ENCODE measurements at places on chromosomes 7 and 10. TPM values are rescaled to one million over a fixed set of nuclear protein-coding genes. Genes with fewer than 3 reads are reported as not detected.

DNA sequence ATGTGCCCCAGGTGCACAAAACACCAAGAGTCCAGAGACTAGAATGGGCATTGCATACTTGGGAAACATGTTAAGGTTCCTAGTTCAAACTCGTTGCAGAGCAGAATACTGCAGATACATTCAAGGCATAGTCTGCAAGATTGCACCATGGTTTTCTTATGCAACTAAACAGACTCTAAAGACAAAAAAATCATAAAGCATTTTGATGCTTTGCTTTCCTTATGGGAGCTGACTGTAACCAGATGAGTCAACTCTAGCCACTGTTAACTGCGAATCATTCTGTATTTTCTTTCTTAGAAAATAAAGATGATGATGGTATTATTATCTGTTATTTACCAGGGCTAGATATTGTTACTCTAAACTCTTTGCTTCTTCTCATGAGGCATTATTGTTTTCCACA, 19.7 kb downstream of the TRUB1 start:
- H3K4me1 ChIP-seq: no peaks in the 10 kb centered on the region
- no peak for DNase-seq
- no peaks in the 10 kb centered on the region for H3K36me3 ChIP-seq
- no peaks in the 10 kb centered on the region for H3K27me3 ChIP-seq
- no peak overlapping the region for H3K27ac ChIP-seq

- H3K4me1 ChIP-seq: peaks cover 8% of the 10 kb centered on the region
- no peak overlapping the region for H3K4me3 ChIP-seq
- DNase-seq: no peak
- H3K27me3 ChIP-seq: peaks cover 3% of the 10 kb centered on the region
- H3K36me3 ChIP-seq: no peaks in the 10 kb centered on the region
Observed at GRCh38 chr7:2477447-2478398, 1.5 kb upstream of the GRIFIN start.

- H3K4me3 ChIP-seq: no peak overlapping the region
- H3K36me3 ChIP-seq: 0 out of 2 replicates have a peak, but pooled peaks cover 5% of the 10 kb centered on the region
- H3K27ac ChIP-seq: no peak overlapping the region
- H3K27me3 ChIP-seq: no peaks in the 10 kb centered on the region
- no peak for DNase-seq
Observed at GRCh38 chr7:112338786-112339185, 111.5 kb upstream of the IFRD1 start.

DNA sequence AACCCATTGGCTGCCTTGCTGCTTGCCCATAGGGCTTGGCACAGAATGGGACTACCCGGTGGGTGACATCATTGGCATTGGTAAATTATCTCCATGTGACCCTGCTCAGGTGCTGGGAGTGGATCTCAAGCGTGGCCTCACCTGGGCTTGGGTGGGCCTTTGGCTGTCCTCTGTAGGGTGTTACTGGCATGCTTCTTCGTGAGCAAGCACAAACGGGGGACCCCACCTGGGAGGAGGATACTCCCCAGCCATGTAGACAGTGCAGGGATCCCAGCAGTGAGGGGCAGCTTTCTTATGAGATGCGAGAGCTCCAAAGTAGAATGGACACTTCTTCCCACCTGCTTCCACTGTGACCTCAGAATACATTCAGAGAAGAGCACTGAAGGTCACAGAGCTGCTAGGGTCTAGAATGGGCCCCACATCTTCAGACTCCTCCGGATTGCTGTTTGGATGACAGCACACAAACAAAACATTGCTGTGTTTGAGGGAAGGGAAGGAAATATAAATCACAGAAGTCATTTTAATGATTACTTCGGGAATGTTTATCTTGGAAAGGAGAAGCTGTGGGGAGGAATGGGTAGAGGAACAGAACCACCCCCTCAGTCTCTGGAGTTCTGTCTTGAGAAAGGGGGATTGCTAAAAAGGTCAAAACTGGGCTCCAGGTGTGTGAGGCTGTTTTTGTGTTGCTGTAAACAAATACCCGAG, 75.9 kb downstream of the SH2D4B start:
- no peak overlapping the region for H3K27ac ChIP-seq
- no peak overlapping the region for H3K4me3 ChIP-seq
- peaks cover 26% of the 10 kb centered on the region for H3K27me3 ChIP-seq
- DNase-seq: no peak
- no peaks in the 10 kb centered on the region for H3K4me1 ChIP-seq

- H3K4me3 ChIP-seq: peak overlapping the region; percentile 87
- H3K27me3 ChIP-seq: no peaks in the 10 kb centered on the region
- peaks cover 54% of the 10 kb centered on the region for H3K4me1 ChIP-seq
- peak; percentile 29 for DNase-seq
- H3K36me3 ChIP-seq: peaks cover 1% of the 10 kb centered on the region
Observed at GRCh38 chr10:71850021-71850742, 869 bp downstream of the PSAP start.

DNA sequence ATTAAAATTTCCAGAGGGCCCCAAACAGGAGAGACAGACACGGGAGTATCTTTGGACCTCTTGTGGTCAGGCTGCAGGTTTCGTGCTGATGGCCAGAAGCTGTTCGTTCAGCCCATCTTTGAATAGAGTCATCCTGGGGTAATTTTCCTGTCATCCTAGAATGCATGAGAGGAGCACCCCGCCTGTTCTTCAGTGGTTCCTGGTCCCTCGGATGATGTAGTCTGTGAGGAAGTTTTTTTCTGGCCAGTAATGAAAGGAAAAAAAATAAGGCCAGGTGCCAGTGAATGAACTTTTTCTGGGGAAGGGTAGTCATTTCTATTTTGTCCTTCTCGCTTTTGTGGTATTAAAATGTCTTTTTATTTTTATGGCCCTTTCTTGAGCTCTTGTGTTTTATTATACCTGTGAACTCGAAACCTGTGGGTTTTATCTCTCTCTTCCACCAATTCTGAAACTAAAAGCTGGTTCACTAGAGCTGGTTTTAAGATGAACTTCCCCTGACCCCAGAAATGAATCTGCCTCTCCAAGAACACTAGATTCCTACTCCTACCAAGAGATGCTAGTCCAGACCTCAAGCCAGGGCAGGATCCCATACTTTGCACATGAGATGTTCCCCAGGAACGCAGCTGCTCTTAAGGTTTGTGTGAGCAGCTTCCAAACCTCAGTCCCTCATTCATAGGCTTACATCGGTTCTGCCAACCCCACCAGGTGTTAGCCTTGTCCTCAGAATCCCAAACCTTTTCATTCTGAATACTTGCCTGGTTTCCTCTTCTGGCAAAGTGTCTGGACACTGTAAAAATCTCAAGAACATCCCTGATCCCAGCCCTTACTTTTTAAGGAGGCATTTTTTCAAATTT, 15.4 kb upstream of the MEST start:
- H3K36me3 ChIP-seq: no peaks in the 10 kb centered on the region
- H3K27ac ChIP-seq: no peak overlapping the region
- DNase-seq: no peak
- H3K4me1 ChIP-seq: no peaks in the 10 kb centered on the region

GRCh38 chr10:14618674-14619073, 156.0 kb downstream of the FAM107B start:
- no peak for DNase-seq
- no peaks in the 10 kb centered on the region for H3K36me3 ChIP-seq
- H3K4me3 ChIP-seq: no peak overlapping the region
- no peak overlapping the region for H3K27ac ChIP-seq
- H3K27me3 ChIP-seq: no peaks in the 10 kb centered on the region

- H3K27me3 ChIP-seq: no peaks in the 10 kb centered on the region
- no peak overlapping the region for H3K27ac ChIP-seq
- no peaks in the 10 kb centered on the region for H3K36me3 ChIP-seq
- peaks cover 46% of the 10 kb centered on the region for H3K4me1 ChIP-seq
- peak; percentile 8 for DNase-seq
Observed at GRCh38 chr10:132570771-132571649, 33.4 kb downstream of the INPP5A start.

DNA sequence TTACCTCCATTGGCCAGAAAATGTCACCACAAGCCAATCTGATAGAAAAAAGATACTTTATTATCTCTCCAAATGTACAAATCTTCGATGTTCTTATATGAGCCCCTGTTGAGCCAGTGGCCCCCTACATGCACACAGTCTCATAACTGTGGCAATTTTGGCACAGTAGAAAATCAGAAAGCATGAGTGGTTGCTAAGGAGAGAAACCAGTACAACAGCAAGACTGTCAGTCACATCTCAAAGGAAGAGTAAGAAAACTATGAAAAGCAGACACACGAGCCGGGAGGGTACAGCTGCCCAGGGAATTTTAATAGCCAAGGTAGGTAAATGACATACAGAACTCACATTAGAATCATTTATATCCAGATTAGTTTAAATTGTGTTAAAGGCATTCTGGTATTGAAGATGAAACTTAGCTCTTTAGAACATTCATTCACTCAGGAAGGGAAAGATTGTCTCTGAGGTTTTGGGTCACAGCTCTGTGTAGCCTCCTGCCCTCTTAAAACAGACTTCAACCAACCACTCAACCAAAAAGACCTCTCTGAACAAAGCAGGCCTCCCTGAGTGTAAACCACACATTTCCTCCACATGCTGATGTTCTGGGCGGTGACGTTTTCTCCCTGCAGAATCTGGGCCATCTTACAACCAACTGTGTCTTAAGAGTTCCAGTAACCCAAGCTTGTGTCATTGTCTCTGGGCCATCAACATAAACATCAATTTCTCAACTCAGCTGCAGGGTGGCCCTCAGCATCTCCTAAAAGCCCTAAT, 80.8 kb upstream of the ADAM12 start:
- H3K36me3 ChIP-seq: no peaks in the 10 kb centered on the region
- H3K4me3 ChIP-seq: no peak overlapping the region
- DNase-seq: no peak
- no peak overlapping the region for H3K27ac ChIP-seq

- H3K4me1 ChIP-seq: no peaks in the 10 kb centered on the region
- H3K27me3 ChIP-seq: no peaks in the 10 kb centered on the region
- no peak for DNase-seq
- H3K27ac ChIP-seq: no peak overlapping the region
Observed at GRCh38 chr7:19397911-19398310, 252.7 kb upstream of the FERD3L start.

DNA sequence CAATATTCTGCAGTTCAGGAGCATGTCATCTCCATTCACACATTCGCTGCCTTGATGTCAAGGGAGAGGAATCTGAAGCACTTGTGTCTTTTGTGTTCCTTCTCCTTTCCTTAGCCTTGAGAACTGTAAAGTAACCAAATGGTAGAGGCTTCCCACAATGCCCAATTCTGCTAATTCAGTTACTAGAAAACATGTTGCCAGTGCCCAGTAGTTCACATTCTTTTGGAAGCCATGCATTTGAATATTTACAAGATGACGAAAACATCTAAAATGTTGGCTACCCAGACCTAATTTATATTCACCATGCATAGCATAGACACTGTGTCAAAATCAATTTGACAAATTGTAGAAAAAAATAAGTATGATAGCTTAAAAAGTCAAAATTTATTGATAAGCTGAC, 852.7 kb upstream of the PHF14 start:
- no peaks in the 10 kb centered on the region for H3K27me3 ChIP-seq
- no peaks in the 10 kb centered on the region for H3K4me1 ChIP-seq
- H3K36me3 ChIP-seq: no peaks in the 10 kb centered on the region
- no peak overlapping the region for H3K4me3 ChIP-seq
- H3K27ac ChIP-seq: no peak overlapping the region

DNA sequence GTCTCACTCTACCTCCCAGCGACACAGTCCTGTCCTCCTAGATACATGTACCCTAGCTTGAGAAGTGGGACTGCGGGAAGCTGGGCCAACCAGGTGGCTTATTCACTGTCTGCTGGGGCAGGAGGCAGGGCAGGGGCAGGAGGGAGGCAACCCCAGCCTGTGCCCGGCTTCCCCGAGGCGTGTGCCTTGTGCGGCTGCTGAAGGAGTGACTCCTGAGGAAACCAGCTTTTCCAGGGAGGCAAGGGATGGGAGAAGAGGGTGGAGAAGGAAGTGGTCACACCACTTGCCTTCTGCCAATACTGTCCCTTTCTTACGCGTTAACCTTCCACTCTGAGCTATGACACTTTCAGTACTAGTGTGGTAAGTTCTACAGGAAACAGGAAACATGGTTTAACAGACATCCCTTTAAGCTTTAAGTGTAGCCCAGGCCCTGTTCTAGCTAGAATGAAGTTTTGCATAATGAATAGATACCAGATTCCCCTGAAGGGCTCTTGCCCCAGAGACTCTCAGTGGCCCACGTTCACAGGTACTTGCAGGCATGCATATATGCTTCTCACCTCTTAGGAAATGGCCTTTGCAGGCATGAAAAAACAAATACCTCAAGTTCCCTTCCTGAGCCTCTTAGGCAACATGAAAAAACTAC, 40.6 kb downstream of the SYPL1 start:
- no peaks in the 10 kb centered on the region for H3K36me3 ChIP-seq
- peak; percentile 93 for DNase-seq
- H3K4me1 ChIP-seq: peaks cover 61% of the 10 kb centered on the region
- H3K27me3 ChIP-seq: no peaks in the 10 kb centered on the region

GRCh38 chr7:157041514-157042277, 31.2 kb upstream of the MNX1 start:
- H3K4me1 ChIP-seq: no peaks in the 10 kb centered on the region
- no peaks in the 10 kb centered on the region for H3K36me3 ChIP-seq
- H3K27ac ChIP-seq: no peak overlapping the region
- DNase-seq: no peak
- H3K27me3 ChIP-seq: no peaks in the 10 kb centered on the region
- no peak overlapping the region for H3K4me3 ChIP-seq

DNA sequence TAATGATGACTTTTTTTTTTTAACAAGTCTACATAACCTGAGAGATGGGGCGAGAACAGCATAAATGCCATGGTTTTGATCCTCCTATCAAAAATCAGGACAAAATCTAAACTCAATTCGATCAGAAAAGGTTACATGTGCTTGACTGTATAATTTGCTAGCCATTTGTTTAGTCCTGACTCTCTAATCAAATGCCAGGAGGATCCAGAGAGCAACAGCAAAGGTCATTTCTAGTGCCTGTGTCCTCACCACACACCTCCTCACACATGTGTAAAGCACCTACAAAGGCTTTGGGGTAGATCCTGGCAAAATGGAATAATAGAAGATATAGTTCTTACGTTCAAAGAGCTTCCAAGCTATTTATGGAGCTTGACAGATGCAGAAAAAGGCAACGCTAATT, 11.0 kb upstream of the FAS start:
- no peaks in the 10 kb centered on the region for H3K27me3 ChIP-seq
- no peaks in the 10 kb centered on the region for H3K36me3 ChIP-seq
- no peak overlapping the region for H3K27ac ChIP-seq
- DNase-seq: no peak
- H3K4me1 ChIP-seq: peaks cover 2% of the 10 kb centered on the region

Gene HOXA11
- total RNA-seq: 0.26 TPM

Gene ZNF804B
- not detected for total RNA-seq

Gene FANK1
- total RNA-seq: 24.7 TPM

Gene NRAP
- total RNA-seq: not detected

Gene EMX2
- not detected for total RNA-seq

Gene ADK
- 133 TPM for total RNA-seq
